ENCODE measurements at places on chromosomes 11 and 22.

DNA sequence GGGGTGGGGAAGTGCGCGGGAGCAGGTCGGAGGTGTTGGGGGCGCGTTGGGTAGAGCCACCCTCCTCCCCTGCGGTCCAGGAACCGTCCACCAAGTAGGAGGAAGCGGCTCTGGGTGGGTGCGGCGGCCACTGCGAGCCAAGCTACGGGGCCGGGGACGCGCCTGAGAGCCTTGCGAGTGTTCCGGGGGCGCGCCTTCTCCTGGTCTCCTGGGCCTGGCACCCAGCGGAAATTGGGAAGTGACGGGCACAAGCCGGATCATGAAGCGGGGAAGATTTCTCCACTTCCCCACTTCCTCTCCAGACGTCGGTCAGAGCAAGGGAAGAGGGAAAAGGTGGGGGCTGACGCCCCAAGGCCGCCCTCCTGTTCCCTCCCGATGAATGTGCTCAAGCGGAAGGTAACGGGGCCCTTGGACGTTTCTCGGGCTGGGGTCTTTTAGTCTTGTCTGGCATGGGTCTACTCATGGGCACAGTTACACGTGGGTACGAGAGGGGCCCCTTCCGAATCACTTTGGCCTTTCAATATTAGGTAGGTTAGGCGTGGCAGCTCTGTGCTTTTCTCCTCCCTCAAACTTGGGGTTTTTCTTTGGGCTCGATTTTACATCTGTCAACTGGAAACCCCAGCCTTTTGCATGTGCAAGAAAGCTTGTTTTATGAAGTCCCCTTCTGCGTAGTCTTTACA is 865 bp downstream of the RBM14 start:
- DNase-seq = no peak

DNA sequence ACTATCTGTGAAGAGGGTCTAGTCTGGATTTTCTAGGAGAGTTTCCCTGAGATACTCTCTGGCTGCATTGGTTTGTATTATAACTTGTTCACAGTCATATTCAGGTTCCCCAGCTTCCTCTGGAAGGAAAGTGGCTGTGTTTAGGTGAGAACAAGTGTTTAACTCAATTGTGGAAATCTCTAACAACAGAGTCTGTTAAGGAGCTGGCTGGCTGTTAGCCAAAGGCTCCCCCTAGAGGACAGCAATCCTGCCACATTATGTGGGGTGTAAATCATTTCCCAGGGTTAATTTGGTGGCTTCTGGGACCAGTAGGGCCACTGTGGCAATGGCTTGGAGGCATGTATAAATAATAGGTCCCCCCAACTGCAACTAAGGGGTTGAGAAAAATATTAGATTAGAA is 18.4 kb downstream of the MS4A6E start:
- no peak for DNase-seq

- DNase-seq = no peak
Observed at GRCh38 chr11:95337972-95338429, 107.0 kb upstream of the SESN3 start.

DNA sequence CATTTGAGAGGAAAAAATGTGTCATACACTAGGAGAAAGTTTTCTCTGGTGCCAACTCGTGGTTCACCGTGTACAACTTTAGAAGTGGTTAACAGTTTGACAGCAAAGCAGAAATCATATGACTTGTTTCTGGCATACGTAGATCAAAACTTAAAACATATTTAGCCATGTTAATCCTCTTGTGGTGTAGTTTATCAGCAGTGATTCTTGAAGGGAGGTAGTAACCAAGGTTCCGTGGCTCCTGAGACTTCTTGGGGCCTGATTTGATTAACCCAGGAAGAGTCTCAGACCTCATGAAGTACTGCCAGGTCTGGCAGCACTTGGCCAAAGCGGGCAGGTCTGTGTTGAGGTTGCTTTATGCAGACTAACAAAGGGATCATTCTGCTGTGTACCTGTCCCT is 40.5 kb downstream of the SREBF2 start:
- no peak for DNase-seq

- no peak for DNase-seq
Observed at GRCh38 chr11:3913921-3914320, 58.5 kb downstream of the STIM1 start.

DNA sequence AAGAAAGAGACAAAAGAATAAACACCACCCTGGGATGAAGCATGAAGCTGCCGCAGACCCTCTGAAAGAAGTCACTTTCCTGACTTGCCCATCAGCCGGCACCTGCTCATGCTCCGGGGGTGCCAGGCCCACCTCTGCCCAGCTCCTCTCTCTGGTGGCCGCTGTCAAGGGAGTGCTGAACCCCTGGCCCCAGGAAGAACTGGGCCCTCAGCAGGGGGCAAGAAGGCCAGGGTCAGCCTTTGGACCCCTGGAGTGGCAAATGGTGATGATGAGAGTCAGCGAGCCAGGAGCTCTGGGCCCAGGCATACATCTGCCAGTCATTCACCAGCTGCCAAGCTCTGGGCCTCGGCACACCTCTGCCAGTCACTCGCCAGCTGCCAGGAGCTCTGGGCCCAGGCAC is 17.4 kb downstream of the TTLL8 start:
- no peak for DNase-seq

DNA sequence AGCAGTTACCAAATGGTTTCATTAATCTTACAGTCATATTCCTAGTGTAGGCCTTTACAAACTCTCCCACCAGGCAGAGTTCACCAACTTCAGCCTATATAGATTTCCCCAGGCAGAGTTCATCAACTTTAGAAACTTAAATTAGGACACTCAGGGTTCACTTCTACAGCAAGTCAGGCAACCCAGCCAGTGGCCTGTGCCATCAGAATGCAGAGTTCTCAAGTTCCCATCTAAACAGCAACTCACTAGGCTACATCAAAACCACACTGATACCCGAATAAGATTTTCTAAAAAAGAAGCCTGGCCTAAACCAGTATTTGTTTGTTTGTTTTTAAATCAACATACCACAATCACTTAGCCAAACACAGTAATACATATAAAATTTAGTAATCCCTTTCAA is 33.7 kb downstream of the PICALM start:
- DNase-seq = no peak

GRCh38 chr22:37340331-37341262 is 58.3 kb downstream of the CYTH4 start:
- no peak for DNase-seq

DNA sequence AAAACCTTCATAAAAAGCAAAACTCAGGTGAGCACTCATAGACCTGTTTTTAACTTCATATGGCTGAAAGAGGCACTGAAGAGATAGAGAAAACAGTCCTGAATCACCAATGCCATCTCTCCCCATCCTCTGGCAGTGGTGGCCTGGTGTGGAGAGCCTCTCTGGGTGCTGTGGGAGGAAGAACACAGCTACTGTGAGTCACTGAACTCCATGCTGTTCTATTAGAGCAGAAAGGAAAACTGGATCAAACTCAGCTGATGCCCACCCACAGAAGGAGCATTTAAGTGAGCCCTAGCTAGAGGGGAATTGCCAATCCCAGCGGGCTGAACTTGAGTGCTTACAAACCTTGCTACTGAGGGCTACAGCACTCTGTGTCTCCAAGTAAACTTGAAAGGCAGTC is 115.3 kb upstream of the SESN3 start:
- DNase-seq = no peak

Measured in CD8-positive, alpha-beta T cell (primary cell).